ENCODE measurements at places on chromosomes 1 and 21. TPM values are rescaled to one million over a fixed set of nuclear protein-coding genes. Genes with fewer than 3 reads are reported as not detected.

FAM131C gene
- total RNA-seq = not detected

DR1 gene
- total RNA-seq = 82.4 TPM

TP73 gene
- 2.2 TPM for total RNA-seq

KCND3 gene
- 0.03 TPM for total RNA-seq

SAMD11 gene
- total RNA-seq = 0.86 TPM

GRCh38 chr1:151855933-151856332, 2.4 kb upstream of the THEM5 start:
- no peak for DNase-seq

DNA sequence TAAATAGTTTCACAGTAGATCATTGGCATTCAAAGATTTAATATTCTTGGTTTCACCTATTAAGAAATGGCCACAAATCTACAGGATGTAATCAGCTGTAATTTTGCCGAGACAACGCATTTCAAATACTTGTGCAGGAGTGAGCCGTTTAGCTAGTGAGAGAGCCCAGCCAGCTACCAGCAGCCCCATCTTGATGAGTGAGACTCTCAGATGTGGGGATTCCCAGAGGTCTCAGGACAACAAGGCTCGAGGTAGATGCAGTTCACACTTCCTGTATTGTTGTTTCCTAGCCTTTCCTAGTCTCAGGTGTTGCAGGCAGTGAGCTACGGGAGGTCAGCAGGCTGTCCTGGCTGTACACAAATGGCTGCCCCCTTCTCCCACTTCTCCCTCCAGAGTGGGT, 108.6 kb downstream of the PBX1 start:
- DNase-seq = no peak

DNA sequence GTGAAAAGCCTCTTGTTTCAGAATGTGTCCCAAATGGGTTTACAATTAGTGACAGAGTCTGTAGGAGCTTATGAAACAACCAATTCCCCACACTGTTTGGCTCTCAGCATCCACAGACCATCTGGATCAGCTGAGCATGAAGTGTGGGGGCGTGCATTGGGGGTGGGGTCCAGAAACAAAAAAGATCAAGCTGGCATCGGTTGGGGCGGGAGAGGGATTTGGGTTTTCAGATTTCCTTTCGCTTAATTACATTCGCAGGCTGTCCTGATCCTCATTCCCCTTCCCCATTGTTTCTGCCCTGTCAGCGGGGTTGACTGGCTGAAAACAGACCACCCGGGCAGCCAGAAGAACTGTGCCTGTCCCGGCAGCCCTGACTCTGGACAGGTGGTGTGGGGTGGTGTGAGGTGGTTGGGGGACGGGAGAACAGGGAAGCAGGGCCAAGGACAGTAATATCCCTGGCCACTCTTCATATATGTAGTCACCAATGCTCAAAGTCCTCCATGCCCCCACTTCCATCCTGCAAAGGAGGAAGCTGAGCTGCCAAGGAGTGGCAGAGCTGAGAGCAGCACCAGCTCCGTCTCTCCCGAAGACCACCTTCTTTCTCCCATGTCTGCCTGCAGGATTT, 92.0 kb downstream of the IER5 start:
- DNase-seq = no peak

DNA sequence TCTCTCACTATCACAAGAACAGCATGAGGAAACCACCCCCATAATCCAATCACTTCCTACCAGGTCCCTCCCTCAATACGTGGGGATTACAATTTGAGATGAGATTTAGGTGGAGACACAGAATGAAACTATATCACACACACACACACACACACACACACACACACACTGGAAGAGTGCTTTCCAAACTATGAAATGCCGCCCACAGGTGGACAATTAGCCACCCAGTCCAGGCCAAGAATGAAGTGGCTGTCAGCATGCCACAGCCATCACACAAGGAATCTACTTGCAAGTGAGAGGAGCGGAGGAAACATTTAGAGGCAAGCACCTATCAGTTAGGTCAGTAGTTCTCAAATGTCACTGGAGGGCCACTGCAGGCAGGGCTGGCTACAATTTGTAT, 105.4 kb upstream of the HOOK1 start:
- no peak for DNase-seq
